Stimulated activated CD8-positive, alpha-beta memory T cell treated with anti-CD3 and anti-CD28 coated beads, Interleukin-12 subunit alpha, Interleukin-12 subunit beta, amount 100 ng/mL, for 1 hour (primary cell): ENCODE measurements at places on chromosomes 16 and 17.

DNA sequence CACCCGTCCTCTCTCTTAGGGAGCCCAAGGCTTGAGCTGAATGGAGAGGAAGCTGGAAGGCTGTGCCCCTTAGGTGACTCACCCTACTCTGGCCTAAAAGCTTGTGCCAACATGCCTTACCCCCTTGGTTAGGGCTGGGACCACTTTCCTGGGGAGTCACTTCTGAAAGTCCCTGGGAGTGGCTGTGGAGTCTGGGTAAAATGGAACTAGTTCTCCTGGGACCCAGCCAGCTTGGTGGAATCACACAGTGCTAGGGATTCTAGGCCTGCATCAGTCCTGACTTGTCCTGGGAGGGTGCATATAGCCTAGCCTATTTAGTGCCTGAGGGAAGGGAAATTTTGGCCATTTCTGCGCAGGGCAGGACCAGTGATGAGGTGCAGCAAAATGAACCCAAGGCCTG, 10.5 kb downstream of the MMP28 start:
- no peak for DNase-seq

GRCh38 chr16:12837291-12837690, 33.6 kb upstream of the CPPED1 start:
- DNase-seq = no peak

DNA sequence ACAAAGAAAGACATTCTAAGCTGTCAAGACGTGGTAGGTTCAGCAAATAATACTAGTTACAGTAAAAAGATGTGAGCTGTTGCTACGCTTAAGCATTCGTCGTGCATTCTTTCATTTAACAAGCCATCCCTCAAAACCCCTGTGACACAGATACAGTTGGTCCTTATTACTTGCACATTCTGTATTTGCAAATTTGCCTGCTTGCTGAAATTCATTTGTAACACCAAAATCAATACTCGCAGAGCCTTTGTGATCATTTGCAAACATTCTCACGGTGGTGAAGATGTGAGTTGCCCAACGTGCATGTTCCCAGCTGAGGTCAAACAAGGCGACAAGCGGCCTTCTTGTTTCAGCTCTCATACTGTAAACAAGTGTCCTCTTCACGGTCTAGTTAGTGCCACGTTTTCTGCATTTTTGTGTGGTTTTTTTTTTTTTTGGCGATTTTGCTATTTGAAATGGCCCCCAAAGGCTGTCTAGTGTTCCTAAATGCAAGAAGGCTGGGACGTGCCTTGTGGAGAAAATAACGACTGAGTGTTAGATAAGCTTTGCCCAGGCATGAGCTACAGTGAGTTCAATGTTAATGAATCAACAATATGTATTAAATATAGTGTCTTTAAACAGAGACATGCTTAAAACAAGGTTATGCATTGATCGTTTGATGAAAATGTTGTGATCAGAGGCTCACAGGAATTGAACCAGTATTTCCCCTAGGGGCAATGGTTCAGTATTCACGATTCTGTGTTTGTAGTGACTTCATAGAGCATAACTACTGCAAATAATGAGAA, 84.1 kb downstream of the RAB11FIP4 start:
- no peak for DNase-seq

DNA sequence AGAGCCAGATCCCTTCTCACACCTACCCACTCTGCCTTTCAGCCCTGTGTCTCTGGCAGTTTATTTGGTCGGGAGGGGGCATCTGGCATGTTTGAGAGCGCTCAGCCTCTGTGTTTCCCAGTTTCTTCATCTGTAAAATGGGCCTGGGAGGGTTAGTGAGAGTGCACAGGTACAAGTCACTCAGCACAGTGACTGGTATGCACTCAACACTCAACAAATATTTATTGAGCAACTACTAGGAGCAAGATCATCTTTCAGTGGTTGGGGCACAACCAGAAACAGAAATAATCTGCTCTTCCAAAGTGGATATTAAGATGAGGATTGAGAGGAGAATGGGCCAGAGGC, 13.7 kb upstream of the SRCIN1 start:
- DNase-seq = no peak

DNA sequence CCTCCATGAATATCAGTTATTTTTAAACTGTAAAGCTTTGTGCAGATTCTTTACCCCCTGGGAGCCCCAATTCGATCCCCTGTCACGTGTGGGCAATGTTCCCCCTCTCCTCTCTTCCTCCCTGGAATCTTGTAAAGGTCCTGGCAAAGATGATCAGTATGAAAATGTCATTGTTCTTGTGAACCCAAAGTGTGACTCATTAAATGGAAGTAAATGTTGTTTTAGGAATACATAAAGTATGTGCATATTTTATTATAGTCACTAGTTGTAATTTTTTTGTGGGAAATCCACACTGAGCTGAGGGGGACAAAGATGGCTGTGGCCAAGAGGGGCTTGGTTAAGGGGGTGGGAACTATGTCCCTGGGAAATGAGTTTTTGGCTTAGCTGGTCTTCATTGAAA, 2.3 kb downstream of the CCL11 start:
- DNase-seq = no peak

GRCh38 chr17:40361063-40361924, 3.2 kb downstream of the GJD3 start:
- DNase-seq = no peak

- no peak for DNase-seq
Measured at GRCh38 chr16:53922807-53923571, 219.0 kb downstream of the FTO start.

DNA sequence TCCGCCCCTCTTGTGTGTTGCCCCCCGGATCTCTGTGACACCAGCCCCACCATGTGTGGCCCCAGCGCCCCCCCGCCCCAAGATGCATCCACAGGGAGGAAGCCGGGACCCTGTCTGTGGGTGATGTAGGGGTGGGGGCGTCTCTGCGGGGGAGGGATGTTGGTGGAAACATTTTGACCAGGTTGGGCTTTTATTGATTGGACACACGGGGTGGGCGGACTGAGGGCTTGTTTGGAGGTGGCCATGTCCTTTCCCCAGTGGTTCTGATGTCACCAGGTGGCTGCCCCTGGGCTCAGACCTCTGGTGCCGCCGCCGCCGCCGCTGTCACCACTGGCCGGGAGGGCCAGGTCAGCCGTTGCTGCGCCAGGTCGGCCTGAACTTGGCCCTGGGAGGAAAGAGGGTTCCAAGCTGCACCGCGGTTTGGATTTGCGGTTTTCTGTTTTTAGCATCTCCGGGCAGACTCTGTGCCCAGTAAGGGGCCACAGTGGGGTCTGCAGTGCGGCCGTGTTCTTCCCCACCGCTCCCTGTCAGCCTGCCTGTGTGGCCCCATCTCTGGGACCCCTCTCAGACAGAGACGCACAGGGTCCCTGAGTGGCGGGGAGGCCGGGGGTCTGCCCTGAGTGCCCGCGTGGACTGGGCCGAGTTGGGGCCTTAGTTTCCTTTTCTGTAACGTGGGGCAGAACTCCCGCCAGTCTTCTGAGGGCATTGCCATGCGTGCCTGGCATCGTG, 19.8 kb downstream of the GSE1 start:
- DNase-seq = no peak

DNA sequence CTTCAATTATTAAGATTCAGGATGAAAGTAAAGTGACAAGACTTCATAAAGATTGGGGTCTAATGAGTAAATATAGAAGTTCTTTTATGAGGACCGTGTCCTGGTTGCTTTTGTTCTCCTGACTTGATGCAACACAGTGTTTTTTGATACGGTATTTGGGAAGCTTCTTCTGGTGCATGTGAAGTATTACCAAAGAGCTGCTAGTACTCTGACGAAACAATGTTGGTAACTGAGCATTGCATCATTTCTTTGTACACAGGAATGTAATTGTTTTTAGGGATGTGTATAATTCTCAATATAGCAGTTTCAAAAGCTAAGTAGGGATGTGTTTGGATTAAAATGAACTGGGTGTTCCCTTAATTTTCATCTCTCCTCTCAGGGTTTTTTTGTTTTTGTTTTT, 15.9 kb downstream of the KPNB1 start:
- no peak for DNase-seq

DNA sequence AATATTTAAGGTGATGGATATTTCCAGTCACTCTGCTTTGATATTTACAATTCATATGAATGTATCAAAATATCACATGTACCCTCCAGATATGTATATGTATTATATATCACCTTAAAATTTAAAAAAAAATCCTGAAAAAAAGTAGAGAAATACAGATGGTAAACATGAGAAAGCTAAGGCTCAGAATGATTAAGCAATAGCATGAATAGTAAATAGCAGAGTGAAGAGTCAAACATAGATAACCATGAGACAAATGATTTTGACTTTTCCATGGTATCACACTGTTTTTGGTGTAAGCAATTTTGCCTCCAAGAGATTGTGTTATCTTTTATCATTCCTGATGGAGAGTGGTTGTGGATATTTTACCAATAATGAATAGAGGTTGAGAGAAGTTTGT, 868.8 kb downstream of the CDH11 start:
- no peak for DNase-seq
